ENCODE measurements at places on chromosomes 3 and 15.

DNA sequence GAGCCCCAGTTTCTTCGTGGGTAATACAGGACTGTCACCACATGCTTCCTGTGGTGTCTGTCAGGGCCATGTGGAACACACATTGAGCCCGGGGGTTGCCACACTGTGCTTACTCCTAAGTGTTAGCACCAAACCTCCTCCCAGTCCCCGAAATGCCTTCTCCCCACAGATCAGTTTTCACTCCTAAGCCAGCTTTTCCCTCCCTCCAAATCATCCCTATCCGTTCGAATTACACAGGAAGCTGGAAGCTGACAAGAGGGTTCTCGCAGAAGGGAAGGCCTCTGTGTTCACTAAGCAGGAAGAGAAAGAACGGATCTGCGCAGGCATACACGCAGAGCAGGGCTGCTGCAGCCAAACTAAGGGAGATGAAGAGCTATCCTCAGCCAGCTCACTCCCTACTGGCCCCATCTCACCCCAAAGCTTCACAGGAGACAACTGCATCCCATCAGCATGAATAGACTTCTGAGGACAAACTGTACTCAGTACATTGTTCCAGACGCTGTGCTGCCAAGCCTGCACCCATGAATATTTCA, 32.3 kb downstream of the XXYLT1 start:
- peak; percentile 56 for DNase-seq

DNA sequence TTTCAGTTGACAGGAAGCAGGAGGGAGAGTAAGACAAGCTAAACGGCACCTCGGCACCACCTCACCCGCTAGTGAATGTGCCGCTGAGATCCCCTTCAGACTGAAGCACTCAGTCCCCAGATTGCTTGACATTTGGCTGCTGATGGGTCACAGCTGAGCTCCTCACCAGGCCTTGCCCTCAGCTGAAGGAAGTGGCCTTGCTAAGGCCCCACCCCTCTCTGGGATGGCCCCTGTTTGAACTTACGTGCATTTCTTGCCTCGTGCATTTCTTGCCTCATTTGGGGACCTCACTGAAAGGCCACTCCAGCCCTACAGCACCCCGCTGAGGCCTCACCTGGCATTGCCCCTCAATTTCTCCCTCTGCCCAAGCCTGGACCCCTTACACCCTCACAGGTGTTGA, 39.8 kb downstream of the EOGT start:
- peak; percentile 17 for DNase-seq

DNA sequence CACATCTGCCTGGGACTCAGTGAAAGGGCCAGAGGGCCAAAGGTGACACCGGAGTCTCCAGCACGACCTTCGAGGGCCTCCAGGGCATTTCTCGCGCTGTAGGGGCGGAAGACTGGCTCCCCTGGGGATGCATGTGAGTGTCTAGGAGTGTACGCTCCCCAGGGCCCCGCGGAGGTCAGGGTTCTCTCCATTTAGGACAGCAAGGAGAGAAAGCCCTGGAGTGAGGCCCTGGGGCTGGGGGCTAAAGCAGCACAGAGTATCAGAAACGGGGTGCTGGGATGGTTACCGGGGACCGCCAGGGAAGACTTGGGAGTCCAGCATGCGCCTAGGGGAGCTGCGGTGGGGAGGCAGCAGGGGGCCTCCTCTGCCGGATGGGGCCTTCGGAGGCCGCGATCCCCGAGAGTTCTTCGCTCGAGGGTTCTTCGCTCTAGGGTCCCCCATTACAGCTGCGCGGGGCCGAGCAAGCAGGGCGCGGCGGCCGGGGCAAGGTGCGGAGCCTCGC, 595 bp upstream of the APBA2 start:
- DNase-seq: no peak

DNA sequence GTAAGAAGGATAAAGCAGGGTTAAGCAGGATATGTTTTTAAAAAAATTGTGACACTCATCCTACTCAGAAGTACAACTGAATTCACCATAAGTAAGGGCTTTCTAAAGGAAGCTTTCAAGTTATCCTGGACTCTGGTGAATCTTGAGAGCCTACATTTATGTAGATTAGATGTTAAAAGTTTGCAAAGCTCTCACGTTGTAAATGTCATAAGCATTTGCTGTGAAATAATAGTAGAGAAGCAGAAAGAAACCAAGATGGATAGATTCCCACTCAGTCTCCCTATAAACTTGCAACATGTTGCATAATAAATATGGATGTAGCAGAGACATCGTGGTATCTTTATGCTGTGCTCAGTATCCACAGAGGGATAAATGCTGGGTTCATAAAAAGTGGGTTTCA, 77.0 kb downstream of the LRRC3B start:
- DNase-seq: no peak

GRCh38 chr3:67642734-67643133, 11.7 kb downstream of the SUCLG2 start:
- DNase-seq: no peak

- no peak for DNase-seq
Measured at GRCh38 chr15:93164409-93164808, 75.4 kb upstream of the RGMA start.

- DNase-seq: peak; percentile 67
Measured at GRCh38 chr3:71673486-71673885, 51.7 kb downstream of the EIF4E3 start.

GRCh38 chr3:37054370-37054769, 61.1 kb downstream of the MLH1 start:
- peak; percentile 50 for DNase-seq

GRCh38 chr15:74394090-74394846, 26.8 kb upstream of the CYP11A1 start:
- no peak for DNase-seq

DNA sequence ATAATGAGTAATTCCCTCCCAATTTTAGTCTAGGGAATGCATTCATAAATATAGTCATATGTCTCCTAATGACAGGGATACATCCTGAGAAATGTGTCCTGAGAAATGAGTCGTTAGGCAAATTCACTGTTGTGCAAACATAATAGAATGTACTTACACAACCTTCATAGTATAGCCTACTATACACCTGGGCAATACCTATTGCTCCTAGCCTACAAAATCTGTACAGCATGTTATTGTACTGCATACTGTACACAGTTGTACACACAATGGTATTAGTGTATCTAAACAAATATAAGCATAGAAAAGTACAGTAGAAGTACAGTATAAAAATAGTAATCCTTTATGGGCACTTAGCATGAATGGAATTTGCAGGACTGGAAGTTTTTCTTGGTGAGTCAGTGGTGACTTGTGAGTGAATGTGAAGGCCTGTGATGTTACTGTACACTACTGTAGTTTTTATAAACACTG, 6.6 kb downstream of the DTWD1 start:
- peak; percentile 85 for DNase-seq
